ENCODE measurements at places on chromosomes 1 and 21.

DNA sequence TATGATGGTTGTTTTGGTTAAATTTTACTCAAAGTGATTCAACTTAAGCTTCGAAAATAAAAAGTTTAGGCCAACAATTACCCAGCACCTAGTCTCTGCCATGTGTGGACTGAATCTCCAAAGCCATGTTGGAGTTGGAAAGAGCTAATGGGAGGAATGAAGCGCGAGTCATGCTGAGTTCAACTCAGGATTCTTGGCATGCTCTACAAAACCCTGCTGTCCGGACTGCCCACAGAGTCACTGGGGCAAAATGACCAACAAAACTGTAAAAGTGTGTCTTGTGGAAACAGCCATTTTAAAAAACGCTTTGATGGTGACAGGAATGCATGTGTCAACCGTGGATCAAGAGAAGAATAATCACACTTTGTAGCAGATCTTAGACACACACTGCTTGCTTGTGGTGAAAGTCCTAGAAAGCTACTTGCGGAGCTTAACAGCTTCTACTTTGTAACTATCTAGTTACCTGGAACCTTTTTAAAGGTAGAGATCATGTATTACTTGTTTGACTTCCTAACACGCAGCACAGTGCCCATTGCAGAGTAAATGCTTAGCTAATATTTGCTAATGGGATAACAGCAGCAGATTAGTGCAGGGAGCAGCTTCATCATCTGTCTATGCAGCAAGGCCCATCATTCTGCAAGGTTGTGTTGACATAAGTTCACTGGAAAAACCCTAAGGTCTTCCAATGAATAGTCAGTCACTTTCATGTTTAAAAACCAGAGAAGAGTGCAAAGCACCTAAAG, 7.0 kb upstream of the GBP6 start:
- DNase-seq = no peak

GRCh38 chr1:185054365-185055060, 9.2 kb downstream of the RNF2 start:
- DNase-seq = no peak

- no peak for DNase-seq
These were observed 86.2 kb downstream of the RIPK4 start for GRCh38 chr21:41680444-41681347.

DNA sequence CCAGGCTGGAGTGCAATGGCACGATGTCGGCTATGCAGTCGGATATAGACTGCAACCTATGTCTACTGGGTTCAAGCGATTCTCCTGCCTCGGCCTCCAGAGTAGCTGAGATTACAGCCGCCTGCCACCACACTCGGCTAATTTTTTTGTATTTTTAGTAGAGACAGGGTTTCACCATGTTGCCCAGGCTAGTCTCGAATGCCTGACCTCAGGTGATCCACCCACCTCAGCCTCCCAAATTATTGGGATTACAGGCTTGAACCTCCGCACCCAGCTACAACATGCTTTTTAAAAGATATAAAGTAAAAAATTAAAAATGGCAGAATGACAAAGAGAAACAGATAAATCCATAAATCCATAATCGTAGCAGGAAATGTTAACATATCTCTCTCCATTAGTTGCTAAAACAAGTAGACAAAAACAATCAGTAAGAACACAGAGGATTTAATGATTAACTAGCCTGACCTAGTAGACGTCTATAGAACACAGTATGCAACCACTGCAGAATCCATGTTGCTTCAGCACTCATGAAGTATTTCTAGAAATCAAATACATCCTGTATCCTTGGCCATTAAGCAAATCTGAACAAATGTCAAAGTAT, 59.9 kb upstream of the SPOCD1 start:
- no peak for DNase-seq

DNA sequence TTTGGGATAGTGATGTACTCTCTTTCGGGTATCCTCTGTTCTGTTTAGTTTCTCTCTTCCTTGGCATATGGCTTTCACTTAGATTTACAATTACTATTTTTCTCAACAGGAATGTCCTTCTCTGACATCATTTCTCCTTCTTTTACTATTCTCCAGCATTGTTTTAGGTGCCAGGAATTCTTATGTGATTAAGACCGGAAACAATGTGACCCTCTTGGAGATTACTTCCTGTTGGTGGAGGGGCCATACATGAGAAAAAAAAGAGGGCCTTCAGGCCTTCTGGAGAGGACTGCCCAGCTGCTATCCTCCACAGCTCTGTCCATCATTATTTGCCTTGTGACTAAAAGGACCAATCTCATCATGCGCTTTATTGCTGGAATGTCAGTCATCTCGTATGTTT, 50.4 kb upstream of the ADAMTS5 start:
- DNase-seq = no peak

GRCh38 chr1:27598902-27599528, 4.9 kb downstream of the AHDC1 start:
- DNase-seq = peak; percentile 94

DNA sequence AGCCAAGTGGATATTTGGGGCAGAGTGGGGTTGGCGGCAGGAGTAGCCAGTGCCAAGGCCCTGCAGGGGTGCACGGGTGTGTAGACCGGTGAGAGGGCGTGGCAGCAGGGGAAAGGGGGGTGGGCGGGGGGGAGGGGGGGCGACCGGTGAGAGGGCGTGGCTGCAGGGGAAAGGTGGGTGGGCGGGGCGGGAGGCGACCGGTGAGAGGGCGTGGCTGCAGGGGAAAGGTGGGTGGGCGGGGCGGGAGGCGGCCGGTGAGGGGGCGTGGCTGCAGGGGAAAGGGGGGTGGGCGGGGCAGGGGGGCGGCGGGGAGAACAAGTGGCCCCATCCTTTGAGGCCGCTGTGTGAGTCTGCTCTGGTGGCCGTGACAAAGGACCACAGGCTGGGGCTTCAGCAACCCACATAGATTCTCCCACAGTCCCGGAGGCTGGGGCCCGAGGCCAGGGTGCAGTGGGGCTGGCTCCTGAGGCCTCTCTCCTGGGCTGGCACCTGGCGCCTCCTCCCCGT, 25.8 kb downstream of the RRP1 start:
- no peak for DNase-seq

DNA sequence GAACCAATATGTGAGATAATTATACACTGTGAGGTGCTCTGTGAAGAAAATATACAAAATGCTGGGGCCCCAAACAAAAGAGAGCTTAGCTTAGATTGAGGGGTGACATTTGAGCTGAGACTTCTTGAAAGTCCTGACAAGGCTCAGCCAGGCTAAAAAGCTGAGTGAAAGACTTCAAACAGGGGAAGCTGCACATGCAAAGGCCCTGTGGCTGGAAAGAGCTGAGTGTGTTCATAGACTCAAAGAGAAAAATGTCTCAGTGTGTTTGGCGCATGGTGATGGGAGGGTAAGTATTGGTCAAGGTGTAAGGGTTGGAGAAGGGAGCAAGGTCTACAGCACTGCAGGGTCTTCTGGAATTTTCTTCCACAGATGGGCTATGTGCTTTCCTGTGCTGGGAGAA, 127.2 kb upstream of the KLHDC7A start:
- no peak for DNase-seq

DNA sequence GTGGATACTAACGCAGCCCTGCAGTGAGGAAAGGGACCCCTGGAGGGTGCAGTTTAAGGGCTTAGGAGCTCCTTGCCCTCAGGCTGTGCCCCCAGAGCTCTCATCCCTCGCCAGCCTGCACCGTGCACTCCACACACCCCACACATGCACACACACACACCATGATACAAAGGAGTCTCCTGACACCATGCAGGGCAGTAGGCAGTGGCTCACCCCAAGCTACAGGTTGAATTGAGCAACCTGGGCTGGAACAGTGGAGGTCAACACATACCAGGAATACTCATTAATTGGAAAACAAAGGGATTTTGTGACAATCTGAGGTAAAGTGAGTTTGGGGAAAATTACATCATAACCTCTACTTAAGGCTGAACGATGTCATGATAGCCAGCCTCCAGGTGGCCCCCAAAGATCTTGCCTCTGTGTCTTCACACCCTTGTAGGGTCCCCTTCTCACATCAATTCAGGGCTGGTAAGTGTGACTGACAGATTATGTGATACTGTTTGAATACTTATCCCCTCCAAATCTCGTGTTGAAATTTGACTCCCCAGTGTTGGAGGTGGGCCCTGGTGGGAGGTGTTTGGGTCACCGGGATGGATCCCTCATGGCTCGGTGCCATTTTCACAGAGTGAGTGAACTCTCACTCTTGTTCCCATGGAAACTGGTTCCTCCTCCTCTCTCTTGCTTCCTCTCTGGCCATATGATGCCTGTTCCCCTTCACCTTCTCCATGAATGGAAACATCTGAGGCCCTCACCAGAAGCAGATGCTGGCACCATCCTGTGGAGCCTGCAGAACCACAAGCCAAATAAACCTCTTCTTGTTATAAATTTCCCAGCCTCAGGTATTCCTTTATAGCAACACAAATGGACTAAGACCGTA, 111.0 kb upstream of the RAB4A start:
- no peak for DNase-seq

DNA sequence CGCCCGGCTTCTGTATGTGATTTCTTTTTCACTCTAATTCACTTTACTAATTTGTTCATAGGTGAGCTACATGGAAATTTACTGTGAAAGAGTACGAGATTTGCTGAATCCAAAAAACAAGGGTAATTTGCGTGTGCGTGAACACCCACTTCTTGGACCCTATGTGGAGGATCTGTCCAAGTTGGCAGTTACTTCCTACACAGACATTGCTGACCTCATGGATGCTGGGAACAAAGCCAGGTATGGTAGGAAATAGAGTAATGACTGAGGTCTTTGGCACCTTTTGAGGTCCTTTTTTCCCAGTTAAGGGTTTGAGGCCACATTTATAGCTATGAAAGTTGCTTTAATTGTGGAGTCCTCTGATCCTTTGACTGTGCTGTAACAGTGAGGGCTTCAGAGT, 56.9 kb downstream of the KIF1B start:
- DNase-seq = no peak

DNA sequence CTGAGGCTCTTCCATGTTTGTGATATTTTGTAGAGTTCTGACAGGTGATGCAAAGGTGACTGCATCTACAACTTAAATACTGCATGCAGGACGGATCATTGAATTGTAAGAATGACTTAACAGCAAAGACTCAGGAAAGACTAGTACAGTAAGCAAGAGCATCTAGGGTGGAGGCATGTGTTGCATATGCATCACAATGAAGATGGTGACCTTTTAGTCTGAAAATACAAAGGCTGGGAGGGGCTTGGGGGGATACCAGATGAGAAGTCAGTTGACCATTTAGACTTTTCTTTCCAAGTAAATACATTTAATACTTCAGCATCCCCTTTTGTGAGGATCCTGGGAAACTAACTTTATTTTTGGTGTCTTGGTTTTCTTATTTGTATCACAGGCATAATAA, 145.5 kb downstream of the NUF2 start:
- DNase-seq = no peak

DNA sequence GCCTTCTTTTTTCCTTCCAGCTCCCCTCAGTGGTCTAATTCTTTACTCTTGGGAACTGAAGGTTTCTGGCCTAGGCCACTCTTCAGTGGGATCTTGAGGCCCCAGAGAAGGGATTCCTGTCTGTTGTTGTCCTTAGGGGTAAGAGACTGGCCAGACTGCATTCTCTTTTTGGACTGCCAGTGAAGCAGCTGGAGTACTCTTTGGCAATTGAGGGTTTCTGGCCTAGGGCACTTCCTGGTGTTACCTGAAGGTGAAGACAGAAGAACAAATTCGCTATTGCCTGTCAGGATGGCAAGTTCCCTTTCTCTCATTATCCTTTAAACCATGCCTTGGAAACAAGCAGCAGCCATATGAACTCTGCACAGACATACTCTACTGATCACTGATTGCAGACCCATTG, 286.6 kb upstream of the ZP4 start:
- no peak for DNase-seq

DNA sequence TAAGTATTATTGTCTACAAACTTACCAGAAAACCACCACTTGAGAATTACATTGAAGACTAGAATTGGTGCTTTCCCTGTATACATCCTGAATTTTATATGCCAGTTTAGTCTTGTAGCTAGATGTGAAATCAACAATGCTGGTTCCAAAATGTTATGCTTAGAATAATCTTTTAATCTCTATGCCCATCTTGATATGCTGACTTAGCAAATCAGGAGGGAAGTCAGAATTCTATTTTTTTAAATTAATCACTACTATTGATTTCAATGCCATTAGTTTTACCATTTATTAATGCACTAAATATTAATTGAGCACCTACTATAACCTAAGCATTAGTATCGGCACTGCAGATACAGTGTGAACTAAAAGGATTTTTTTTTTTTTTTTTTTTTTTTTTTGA, 641.6 kb upstream of the ADGRL4 start:
- DNase-seq = no peak

DNA sequence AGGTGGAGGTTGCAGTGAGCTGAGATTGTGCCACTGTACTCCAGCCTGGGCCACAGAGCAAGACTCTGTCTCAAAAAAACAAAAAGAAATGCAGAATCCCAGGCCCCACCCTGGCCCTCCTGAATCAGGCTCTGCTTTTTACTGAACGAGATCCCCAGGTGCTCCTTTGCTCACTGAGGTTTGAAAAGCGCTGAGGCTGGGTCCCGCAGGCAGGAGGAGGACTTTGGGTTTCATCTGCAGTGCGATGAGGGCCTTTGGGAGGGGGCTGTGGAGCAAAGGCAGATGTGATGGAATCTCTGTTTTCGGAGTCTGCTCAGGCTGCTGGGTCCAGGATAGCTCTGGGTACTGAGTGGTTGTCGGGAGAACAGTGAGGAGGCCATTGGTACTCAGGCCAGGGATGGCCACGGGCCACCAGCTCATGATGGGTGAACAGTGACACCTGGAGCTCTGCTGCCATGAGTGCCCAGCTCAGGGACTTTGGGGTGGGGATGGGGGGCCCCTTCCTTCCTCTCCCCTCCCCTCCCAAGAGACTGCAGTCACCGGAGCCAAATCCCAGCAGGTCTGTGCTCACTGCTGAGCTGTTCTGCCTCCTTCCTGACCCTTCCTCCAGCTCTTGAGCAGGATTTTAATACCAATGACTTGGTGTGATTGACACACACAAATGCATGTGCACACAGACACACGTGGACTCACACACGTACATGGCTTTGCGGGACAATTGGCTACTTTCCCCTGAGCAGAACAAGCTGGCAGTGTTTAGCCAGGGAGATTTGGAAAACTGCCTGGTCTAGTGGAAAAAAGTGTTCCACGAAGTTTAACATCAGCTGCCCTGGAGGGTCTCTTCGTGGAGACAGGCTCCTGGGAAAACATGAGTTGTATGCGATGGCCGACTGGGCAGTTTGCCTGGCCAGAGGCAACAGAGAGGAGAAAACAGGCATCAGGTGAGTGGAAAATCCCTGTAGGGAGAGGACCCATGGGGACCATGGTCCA, 3.6 kb upstream of the DHRS3 start:
- no peak for DNase-seq

- no peak for DNase-seq
These were observed 68.6 kb upstream of the VAV3 start for GRCh38 chr1:108033550-108033951.
